NCI-H446 treated with DMSO at 0.1 percent for 48 hours (cell line): ENCODE measurements at places on chromosomes 5 and 9.
A peak's percentile ranks its signal among the peaks of the same experiment; 100 is the strongest.

DNA sequence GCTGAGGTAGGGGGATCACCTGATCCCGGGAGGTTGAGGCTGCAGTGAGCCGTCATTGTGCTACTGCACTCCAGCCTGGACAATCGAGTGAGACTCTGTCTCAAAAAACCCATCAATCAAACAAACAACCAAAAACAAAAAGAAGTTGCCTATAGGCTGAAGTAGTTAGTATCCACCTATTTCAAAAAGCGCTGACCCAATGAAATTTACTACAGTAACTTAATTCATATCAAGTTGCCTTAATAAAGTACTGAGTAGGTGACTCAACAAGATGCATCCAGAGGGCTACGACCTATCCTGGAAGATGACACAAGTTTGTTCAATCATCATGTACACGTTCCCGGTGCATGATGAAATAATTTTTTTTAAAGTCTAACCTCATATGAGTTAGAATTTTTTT lies 648.6 kb upstream of the DMAC1 start:
- DNase-seq: no peak

GRCh38 chr5:117486879-117487391 lies 912.3 kb upstream of the SEMA6A start:
- peak; percentile 97 for DNase-seq

DNA sequence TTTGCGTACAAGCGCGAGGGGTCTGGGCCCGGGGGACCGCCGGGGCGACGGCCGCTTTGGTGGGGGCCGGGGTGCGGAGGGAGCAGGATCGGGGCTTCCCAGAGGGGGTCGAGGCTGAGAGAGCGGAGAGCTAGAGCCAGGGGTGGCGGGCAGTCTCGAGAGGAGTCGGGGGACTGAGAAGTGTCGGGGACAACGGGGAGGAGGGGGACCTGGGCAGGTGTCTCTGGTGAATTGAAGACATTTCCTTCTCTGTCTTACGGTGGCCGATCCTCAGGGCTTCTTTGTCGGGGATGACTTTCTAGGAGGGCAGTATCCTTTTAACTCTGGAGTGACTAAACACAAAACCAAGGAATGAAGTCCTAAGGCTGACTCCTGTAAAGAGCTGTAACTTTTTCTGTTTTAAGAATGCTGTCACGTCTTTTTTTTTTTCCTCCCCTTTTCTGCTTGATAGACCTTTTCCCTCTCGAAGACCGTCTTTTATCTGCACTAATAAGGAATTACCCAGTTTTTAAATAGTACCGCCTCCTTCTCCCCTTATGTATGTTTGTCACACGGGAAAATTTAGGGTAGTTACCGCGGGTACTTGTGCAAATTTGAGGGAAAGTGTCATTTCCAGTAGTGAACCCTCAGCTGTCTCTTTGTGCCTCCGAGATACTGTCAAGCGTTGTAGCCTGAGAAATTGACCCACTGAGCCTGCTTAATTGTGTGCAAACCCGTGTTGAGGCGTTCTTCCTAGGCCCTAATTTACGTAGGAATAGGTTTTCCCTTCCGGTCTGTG lies 822 bp downstream of the DENND4C start:
- DNase-seq: no peak

DNA sequence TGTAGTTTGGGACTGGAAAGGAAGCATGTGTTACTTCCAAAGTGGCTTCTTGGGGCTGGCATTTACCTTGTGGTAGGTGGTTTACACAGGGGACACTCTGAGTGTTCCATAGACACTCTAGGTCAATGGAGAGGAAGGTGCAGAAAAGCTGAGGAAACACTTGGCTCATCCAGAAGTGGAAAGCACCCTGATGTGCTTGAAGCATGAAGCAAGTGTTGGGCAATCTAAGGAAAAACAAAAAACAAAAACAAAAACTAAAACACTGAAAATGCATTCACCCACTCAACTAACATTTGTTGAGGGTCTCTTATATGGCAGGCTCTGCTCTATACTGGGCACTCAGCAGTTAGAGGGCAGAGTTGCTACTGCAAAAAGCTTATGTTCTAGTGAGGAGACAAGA lies 2.9 kb upstream of the ERAP2 start:
- no peak for DNase-seq

- no peak for DNase-seq
Observed at GRCh38 chr9:33065157-33066076, 11.1 kb downstream of the SMU1 start.

DNA sequence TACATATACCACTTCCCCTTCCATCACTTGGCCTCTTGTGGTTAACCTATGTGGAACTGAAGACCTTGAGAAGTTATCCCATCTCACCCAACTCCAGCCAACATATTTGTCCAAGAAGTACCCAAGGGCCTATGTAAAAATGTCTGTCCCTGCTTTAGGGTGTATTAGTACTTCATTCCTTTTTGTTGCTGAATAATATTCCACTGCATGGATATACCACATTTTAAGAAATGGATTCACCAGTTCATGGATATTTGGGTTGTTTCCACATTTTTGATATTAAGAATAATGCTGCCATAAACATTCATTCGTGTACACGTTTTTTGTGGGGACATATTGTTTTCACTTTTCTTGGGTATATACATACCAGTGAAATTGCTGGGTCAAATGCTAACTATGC lies 28.6 kb downstream of the IDNK start:
- DNase-seq: no peak

- DNase-seq: no peak
Observed at GRCh38 chr5:173625261-173625660, 8.8 kb upstream of the BOD1 start.

- no peak for DNase-seq
Observed at GRCh38 chr5:96823900-96824380, 16.2 kb upstream of the ERAP1 start.

GRCh38 chr5:179308563-179309382 lies 36.5 kb downstream of the ADAMTS2 start:
- DNase-seq: no peak

- no peak for DNase-seq
Observed at GRCh38 chr5:76402886-76403765, at the start of gene IQGAP2. IQGAP2 (plus strand) TSS chr5:76403285; CDS start chr5:76403546, 261 bp downstream.

GRCh38 chr5:103232393-103232999 lies 26.1 kb upstream of the MACIR start:
- peak; percentile 5 for DNase-seq
